ENCODE measurements at places on chromosomes 1 and 21. TPM values are rescaled to one million over a fixed set of nuclear protein-coding genes. Genes with fewer than 3 reads are reported as not detected.

The CYP4A11 gene
- total RNA-seq, result not detected

The SPRR2G gene
- not detected for total RNA-seq

The PADI2 gene
- total RNA-seq, result 1.1 TPM

The FAAP20 gene
- 56.2 TPM for total RNA-seq

The RIPPLY3 gene
- 0.59 TPM for total RNA-seq

The TMEM54 gene
- total RNA-seq, result 26.2 TPM

The PPIAL4G gene
- not detected for total RNA-seq

The NBPF8 gene
- total RNA-seq, result 4.6 TPM

The NPPB gene
- not detected for total RNA-seq

The ATP1A4 gene
- not detected for total RNA-seq

The CFAP45 gene
- total RNA-seq, result 0.83 TPM

The OR2T29 gene
- not detected for total RNA-seq

The MTF1 gene
- 4.4 TPM for total RNA-seq

The CTSS gene
- total RNA-seq, result 15.5 TPM

The IGSF3 gene
- total RNA-seq, result 17.9 TPM

The ARHGEF16 gene
- 5.1 TPM for total RNA-seq

The TMEM82 gene
- total RNA-seq, result not detected

The PTPRF gene
- 73.3 TPM for total RNA-seq

The DMRTA2 gene
- 0.13 TPM for total RNA-seq
